ENCODE measurements at places on chromosomes 4 and X. TPM values are rescaled to one million over a fixed set of nuclear protein-coding genes. Genes with fewer than 3 reads are reported as not detected.

- no peak for DNase-seq
Observed at GRCh38 chrX:140822861-140823260, 113.3 kb downstream of the LINC00632 start.

Gene TLR8
- total RNA-seq = not detected

DNA sequence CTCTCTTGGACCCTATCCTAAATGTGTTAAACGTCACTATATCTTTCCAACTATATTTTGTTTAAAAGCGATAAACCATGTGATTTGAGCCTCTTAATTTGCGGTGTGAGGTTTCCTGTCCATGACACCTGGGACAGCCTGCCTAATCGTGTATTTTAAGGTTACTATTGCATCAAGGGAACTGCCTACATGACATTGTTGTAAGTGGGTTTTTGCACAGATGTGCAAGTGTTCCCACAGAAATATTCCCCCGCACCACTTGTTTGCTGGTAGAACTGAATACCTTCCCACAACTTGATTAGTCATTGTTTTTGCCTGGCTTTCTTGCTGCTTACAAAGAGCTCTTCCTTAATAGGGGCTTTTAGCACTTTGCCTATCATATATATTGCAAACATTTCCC is 5.1 kb upstream of the FAM184B start:
- DNase-seq = peak; percentile 53

- no peak for DNase-seq
Observed at GRCh38 chr4:154741131-154741665, 2.6 kb upstream of the LRAT start.

- no peak for DNase-seq
Observed at GRCh38 chr4:158884280-158884679, 115.5 kb downstream of the FNIP2 start.

DNA sequence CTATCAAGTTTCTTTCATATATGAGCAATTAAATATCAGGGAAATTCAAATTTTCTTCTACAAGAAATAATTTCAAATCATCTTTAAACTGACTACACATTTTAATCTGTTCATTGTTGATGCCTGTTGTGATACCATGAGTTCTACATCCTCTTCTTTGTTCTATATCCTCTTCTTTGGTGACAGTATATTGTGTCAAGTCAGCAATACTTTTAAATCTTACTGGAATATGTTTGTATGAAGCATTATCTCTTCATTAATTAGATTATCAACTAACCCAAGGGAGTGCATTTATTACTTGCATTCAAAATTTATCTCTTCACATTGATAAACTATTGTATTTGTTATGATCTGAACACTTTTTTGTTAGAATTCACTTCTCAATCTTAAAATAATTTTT is 275.0 kb upstream of the INTU start:
- DNase-seq = no peak

DNA sequence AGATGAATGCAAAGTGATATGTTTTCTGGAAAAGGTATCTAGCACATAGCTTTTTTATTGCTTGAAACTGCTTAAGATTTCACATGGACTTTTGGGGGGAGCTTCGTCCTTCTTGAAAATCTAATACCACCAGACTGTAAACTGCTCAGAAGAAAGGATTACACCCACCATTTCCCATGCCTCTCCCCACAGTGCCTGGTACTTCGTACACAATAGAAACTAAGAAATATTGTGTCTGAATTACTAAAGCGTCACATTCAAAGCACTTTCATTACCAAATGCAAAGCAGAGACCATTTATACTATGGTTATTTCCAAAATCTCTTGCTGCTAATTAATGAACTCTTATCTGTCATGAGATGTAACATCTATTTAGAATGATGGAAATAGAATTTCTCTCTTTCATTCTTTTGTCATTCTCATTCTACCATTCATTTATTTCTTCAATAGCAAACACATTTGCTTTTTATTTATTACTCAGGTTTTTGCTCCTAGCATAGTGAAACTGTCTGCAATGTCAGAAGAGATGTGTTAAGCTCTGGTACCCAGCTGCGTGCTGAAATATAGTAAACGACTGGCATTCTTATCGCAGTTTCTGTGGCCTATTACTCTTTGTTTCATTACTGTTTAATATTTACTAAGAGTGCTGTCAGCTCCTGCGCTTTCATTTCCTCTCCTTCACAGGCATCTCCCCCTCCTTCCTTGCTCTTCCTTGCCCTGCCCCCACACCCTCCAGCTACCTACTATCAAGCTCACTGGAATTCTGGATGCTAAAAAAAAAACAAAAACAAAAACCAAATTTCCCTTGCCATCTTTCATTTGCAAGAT is 51.4 kb upstream of the RAPGEF2 start:
- no peak for DNase-seq

- DNase-seq = peak; percentile 50
Observed at GRCh38 chr4:185640811-185641675, 105.7 kb upstream of the PDLIM3 start.

- DNase-seq = no peak
Observed at GRCh38 chr4:8224975-8225625, 26.0 kb downstream of the SH3TC1 start.

Gene RNF212
- total RNA-seq = 0.33 TPM

DNA sequence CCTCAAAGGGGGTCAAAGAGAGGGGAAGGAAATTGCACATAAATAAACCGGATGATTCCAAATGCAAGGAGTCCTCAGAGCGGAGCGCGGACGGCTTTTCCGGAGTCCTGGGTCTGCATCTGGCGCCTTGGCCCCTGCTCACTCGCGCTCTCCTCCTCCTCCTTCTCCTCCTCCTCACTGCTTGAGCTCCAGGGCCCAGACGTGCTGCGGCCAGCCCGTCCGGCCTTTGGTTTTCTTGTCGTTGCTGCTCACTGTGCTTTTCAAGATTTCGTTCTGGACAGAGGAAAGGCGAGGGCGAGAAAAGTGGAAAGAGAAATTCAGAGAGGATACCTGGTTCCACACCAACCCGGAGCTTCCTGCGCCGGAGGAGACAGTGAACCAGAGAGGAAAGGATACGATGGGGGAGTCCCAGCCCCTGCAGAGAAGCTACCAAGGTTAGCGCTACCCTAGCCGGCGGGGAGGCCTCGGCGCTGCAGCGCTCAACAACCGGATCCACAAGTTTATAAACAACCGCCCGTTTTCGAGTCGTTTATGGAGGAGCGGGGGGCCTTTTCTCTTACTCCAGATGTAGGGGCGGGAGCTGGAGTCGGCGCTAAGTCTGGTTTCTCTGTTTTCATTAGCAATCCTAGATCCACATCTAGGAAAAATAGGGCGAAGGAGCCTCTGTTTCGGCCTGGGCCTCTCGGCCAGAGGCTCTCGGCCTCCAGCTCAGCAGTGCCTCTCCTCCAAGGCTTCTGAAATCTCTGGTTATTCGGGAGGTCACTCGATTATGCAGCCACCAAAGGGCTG is 2.7 kb downstream of the HAND2 start:
- DNase-seq = no peak

GRCh38 chrX:19990151-19990555 is 708 bp downstream of the BCLAF3 start:
- DNase-seq = peak; percentile 16

Measured in mammary epithelial cell (primary cell).